CD4-positive, alpha-beta T cell treated with Interleukin-4 for 1 hour (primary cell): ENCODE measurements at places on chromosomes 1 and 21.
A peak's percentile ranks its signal among the peaks of the same experiment; 100 is the strongest.

DNA sequence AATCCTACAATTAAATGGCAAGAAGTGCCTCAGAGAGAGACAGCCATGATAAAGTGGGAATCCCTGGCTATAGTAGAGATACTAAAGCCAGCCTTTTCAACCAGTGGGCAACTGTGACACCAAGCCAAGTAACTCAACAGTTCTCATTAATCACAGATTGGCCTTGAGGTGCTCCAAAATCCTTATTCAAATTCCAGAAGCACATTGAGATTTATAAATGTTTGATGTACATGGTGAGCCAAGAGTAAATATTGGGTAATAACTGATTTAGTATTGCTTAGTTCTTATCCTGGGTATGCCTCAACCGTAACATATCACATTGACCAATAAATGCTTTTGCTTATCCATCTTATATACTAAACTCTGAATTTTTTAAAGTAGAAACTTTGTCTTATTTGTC, 17.1 kb downstream of the HAO2 start:
- no peak for DNase-seq

GRCh38 chr1:23545851-23546250, 13.4 kb downstream of the ID3 start:
- DNase-seq = no peak

- peak; percentile 42 for DNase-seq
These were observed 36.0 kb upstream of the DISC1 start for GRCh38 chr1:231590453-231591198.

- no peak for DNase-seq
These were observed 21.7 kb upstream of the TUT4 start for GRCh38 chr1:52574594-52574993.

- no peak for DNase-seq
These were observed 46.3 kb upstream of the SMYD2 start for GRCh38 chr1:214234635-214235025.

- no peak for DNase-seq
These were observed 13.5 kb downstream of the CR1L start for GRCh38 chr1:207658408-207658807.

GRCh38 chr1:244335456-244335855, 116.3 kb downstream of the ADSS2 start:
- no peak for DNase-seq

GRCh38 chr1:233253832-233254331, 41.6 kb downstream of the PCNX2 start:
- DNase-seq = no peak

GRCh38 chr1:93667642-93668041, 14.0 kb downstream of the BCAR3 start:
- no peak for DNase-seq

DNA sequence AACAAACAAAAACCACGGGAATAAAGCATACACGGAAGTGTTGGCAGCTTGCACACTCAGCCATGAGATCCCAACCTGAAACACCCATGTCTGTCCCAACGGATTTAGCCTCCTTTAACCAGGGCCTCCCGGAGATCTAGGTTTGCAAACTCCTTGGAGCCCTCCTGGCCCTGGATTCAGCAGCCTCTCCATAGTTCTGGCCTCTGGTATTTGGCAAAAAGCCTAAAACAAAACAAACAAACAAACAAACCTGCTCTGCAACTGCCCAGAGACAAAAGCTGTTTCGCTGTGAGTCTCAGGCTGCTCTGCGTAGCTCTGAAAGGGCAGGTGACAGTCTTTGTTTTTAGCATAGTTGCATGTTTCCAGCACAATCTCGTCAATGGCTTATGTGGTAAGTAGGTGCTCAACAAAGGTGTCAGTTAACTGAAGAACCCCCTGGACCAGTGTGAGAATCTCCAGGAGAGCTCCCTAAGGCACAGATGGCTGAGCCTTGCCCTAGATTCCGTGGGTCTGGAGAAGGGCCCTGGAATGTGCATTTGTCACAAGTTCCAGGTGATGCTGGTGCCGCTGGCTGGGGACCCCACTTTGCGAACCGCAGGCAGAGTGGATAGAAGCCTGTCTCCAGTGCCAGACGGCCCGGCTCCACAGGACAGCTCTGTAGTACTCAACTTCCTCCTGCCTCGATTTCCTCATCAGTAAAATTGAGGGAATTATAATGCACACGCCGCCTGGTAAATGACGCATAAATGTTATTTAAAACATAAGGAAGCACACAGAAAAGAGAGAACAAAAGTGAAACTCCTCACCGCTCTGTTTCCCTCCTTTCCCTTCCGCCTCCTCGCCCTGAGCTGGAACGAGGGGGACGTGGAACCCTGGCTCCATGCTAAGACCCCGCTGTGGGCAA, 86.2 kb downstream of the RIPK4 start:
- DNase-seq = no peak

DNA sequence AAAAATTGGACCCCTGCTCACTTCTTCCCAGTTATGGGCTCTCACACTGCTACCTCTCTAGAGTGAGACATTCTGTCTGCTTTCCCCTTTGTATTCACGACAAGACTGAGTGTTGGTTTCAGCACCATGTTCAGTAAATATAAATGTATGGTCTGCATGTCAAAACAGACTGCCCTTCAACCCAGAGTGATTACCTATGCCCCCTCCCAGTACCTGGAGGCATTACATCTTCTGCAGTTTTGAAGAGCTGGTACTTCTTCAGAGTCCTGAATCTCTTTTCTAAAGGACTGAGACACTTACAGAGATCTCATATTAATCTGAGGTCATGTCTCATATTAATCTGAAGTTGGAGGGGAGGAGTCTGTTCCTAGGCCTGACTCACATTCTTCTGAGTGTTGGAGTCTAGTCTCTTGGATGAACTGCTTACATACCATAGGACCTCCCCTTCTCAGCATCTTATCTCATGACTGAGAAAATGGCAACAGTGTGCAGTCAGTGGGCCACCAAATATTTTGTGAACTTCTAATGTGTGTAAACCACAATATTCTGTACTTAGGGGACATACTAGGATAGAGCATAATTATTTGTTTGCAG, 80.3 kb downstream of the RGL1 start:
- DNase-seq = no peak

- DNase-seq = peak; percentile 26
These were observed 2.3 kb downstream of the ZBTB37 start for GRCh38 chr1:173870252-173871075.

- no peak for DNase-seq
These were observed 42.1 kb upstream of the SCAF4 start for GRCh38 chr21:31774031-31774430.
